NCI-H2081 treated with DMSO at 0.1 percent for 48 hours (cell line): ENCODE measurements at places on chromosomes 3 and 15.
A peak's percentile ranks its signal among the peaks of the same experiment; 100 is the strongest.

DNA sequence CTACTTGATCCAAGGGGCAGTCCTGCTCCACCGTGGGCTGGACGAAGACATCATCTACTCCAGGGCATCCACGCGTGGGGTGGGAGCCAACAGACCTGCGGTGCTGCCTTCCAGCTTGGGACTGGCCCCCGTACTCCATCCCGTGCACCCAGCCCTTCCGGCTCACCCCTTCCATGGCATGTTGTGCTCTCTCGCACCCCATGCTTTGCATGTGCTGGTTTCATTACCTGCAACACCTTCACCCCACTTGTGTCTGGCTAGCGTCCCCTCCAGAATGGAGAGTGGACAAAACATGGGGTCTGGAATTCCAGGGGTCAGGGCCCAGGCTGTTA is 30.2 kb downstream of the SEMA7A start:
- no peak for DNase-seq

DNA sequence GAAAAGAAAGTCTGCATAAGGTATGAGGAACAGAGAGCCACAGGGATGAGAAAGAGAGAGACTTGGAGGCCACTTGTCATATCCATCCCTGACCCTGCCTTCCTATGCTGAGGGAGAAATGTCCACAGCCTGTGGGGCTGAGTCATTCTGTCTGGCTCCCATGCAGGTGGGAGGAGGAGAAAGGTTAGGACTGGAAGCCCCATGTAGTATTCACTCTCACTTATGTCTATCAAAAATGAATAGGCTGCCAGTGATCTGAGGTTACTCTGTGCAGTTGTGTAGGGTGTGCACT is 71.3 kb downstream of the RAB11A start:
- no peak for DNase-seq

GRCh38 chr3:72223116-72223515 is 438.2 kb upstream of the PROK2 start:
- DNase-seq, result no peak

DNA sequence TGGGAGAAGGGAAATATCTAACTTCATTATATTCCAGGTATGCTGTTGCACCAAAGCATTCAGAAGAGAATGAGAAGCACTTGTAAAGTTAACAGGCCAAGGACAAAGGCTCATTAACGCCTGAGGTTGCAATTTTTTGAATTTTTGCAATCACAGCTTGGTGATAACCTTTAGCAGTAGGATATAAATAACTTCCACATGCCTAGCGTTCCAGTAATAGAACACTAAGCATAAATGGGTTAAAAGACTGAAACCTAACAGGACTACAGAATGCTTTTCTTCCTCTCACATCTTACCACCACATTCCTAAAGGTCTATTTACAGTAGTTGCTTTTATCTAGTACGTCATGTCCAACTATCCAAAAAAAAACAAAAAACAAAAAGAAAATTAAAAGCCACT is 57.4 kb upstream of the IMPG2 start:
- DNase-seq, result no peak

GRCh38 chr3:134134698-134135415 is 105.1 kb upstream of the SLCO2A1 start:
- no peak for DNase-seq

GRCh38 chr15:38707802-38708671 is 143.4 kb upstream of the RASGRP1 start:
- no peak for DNase-seq

- DNase-seq, result no peak
Measured at GRCh38 chr3:107235193-107235927, 141.9 kb upstream of the CCDC54 start.

DNA sequence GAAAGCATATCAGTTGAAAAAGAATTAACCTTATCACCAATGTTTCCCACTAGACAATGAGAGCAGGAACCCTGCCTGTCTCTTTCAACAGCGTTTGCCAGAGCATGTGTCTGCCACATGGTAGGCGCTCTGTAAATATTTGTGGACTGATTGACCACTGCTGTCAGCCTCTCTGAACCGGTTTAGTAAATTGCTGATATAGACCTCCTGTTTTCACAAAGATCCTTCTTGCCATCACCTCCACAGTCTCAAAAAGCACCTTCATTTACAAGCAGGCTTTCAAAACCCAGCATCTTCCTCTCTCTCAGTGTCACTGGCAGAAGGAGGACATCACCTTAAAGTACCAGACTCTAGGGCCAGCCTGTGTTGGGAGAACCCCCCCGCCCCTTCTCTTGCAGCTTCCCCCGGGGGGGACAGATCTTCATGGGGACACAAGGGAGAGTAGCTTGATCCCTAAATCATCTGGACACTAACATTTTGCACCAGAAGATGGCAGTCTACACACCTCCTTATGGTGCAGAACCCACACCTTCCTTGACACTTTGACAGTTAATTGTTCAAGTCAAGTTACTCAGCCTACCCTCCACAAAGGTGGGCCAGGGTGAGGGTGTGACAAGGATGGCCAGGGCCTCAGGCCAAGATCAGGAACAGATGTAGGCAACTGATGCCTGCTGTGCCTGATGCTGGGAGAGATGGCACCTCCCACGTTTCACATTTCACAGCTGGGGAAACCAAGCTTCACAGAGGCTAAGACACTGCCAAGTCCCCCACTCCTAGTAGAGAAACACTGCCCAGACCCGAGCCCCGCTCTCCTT is 37.8 kb upstream of the USP3 start:
- peak; percentile 75 for DNase-seq

DNA sequence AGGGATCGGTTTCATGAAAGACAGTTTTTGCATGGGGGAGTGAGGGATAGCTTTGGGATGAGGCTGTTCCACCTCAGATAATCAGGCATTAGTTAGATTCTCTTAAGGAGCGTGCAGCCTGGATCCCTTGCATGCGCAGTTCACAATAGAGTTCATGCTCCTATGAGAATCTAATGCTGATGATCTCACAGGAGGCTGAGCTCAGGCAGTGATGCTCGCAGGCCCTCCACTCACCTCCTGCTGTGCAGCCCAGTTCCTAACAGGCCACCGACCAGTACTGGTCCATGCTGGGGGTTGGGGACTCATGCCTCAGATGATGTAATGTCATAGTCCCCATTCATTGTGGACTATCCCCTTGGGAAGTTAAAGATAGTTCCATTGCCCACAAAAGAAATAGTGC is 255.8 kb downstream of the CACNA2D3 start:
- no peak for DNase-seq

- DNase-seq, result no peak
Measured at GRCh38 chr3:144662729-144663128, 691.1 kb downstream of the DIPK2A start.

DNA sequence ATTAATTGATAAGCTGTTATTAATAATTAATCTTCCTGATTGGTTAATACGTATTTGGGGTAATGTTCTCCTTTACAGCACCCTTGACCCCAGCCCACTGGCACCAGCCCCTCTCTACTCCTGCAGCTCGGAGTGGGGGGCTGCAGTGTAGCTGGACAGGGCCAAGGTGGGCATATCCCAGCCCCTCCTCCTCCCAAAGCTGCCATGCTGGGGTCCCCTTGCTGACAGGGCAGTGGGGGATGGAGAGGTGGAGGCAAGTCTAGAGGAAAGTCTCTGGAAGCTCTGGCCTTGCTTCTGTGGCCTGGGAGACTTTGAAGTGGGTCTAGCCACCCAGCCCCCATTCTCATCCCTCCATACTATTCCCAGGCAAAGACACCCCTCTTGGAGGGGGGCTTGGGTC is 35.8 kb downstream of the HCN4 start:
- no peak for DNase-seq

DNA sequence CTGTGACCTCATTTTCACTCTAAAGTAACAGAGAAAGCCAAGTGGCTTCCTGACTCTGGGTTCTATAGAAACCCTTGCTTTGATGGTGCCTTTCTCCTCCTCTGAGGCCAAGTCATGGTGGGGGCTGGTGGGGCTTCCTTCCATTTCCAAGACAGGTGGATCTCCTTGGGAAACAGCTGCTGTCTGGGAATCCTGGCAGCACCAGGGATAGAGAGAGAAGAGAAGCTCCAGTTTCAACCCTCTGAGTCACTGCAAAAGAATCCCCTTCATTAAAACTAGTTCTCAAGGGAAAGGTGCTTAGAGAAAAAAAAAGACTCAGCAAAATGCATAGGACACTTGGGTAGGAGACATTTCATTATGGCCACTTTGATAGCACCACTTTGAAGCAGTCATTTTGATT is 614.4 kb downstream of the FHIT start:
- no peak for DNase-seq

GRCh38 chr3:12953201-12953995 is 112.0 kb upstream of the RPL32 start:
- no peak for DNase-seq

DNA sequence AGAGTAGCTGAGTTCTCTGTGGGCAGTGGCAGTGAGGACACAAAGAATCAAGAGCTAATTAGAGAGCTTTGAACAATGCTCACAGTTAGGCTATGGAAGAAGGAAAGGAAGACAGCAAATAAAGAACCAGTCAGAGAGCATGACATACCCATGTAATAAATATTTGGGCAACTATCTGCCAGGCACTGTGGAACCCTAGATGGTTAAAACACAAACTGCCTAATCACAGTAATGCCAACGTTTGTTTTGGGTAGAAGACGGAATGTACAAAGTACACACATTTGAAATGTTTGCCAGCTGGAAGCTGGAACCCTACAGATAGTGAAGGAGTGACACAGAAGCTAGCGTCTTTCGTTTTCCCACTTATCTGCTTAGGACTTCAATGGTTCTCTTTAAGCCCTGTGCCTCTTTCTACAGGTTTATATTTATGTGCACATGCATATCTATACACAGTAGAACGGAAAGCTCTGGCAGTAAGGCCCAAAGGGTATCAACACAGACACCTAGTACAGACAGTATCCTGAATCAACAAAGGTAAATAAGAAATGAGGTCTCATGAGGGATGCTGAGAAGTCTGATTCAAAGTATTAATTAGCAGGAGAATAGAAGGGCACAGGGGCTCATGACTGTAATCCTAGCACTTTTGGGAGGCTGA is 44.6 kb downstream of the ANKRD28 start:
- DNase-seq, result no peak

- no peak for DNase-seq
Measured at GRCh38 chr3:177811835-177812234, 614.6 kb upstream of the TBL1XR1 start.

DNA sequence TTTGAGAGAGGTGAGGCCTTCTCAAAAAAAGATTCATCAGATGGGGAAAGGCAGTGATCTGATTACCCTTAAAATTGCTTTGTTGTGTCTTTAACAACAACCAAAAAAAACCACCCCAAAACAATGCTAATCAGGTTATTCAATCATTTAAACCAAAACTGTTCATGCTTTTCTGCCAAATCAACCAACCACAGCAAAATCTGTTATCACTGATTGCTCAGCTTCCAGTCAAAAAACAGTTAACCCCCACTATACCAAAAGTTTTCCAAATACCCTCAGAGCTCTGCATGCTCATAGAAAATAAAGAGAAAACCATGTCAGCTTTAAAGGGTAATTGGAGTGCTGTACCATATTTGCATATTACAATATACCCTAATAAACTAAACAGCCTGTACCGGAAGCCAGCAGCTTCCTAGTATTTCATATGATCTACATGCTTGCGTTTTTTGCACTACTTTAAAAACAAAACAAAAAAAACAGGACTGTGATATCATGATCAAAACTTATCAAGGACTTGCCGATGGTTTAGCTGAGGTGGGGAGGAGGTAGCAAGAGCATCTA is 22.8 kb downstream of the SATB1 start:
- DNase-seq, result no peak

- DNase-seq, result no peak
Measured at GRCh38 chr3:125200731-125201139, 11.8 kb downstream of the SLC12A8 start.

DNA sequence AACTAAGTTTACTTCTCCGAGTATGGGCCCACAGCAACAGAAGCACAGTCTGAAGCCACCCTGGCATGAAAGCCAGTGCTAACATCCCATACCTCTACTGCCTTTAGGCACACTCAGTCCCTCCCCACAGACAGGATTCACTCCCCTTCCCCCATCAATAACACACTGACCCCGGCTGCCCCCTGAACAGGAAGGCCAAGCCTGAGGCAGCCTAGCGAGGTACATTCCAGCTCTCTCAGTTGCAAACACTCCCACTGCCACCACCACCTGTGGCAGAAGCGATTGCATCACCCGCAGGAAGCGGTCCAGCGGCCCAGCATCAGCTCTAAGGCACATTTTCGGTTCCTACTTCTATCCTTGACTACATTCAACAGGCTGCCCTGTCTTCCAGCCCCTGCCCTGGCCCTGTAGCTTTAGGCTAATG is 7.0 kb upstream of the BMF start:
- no peak for DNase-seq

DNA sequence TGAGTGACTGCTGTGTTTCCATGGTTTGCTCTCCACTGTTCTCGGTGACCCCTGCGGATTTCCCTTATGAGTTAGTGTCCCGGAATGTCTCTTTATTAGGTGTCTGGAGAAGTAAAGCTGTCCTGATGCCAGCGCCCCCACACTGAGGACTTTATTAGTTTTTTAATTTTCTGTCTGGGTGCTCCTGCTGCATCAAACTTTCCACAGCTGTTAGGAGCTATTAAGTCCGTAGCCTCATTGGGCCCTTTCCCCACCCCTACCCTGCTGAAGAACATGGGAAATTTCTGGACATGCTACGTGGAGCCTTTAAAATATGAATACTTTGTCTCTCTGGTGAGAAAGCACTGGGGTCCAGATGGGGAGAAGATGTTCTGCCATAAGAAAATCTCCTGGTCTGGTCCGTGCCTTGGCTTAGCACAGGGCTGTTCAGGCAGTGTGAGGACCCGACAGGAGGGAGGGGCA is 161.7 kb upstream of the HES1 start:
- DNase-seq, result no peak

- no peak for DNase-seq
Measured at GRCh38 chr3:38957296-38957695, 94.4 kb downstream of the SCN11A start.

DNA sequence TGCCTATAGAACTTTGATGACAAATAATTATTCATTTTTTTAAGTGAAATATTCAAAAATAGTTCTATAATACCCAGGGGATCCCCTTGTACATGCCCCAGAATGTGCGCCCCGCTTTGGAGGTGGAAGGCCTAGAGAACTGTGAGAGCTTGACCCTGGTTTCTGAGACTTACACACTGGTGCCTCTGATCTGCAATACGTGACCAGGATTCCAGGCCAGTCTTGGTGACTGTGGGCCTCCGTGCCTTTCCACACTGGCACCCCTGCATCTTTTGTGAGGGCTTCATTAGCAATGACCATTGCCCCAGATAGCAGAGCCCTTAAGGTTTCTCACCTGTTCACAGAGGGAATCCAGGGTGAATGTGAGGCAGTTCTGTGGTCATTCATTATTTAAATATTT is 44.0 kb downstream of the CLSTN2 start:
- DNase-seq, result no peak

- DNase-seq, result no peak
Measured at GRCh38 chr3:47476330-47476626, 537 bp upstream of the SCAP start.

GRCh38 chr15:53009093-53009492 is 219.0 kb upstream of the ONECUT1 start:
- DNase-seq, result no peak
